ENCODE measurements at places on chromosomes 11 and 22.

DNA sequence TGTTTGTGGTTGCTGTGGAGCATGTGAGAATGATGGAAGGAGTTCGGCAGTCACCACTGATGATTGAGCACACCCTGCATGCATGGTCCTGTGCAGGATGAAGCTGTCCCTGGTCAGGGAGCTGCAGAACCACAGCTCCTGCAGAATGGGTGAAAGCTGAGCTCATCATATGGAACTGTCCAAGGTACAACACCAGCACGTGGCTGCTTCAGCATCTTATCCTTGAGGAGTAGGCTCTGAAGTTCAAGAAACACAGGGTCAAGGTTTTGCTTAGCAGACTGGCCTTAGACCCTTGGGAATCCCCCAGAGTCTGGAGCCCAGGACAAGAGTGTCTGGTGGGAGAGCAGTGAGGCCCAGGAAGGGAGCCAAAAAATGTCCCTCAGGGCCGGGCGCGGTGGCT, 182.4 kb upstream of the LARGE1 start:
- DNase-seq = no peak

- no peak for DNase-seq
Observed at GRCh38 chr11:86722006-86722405, 49.6 kb upstream of the ME3 start.

DNA sequence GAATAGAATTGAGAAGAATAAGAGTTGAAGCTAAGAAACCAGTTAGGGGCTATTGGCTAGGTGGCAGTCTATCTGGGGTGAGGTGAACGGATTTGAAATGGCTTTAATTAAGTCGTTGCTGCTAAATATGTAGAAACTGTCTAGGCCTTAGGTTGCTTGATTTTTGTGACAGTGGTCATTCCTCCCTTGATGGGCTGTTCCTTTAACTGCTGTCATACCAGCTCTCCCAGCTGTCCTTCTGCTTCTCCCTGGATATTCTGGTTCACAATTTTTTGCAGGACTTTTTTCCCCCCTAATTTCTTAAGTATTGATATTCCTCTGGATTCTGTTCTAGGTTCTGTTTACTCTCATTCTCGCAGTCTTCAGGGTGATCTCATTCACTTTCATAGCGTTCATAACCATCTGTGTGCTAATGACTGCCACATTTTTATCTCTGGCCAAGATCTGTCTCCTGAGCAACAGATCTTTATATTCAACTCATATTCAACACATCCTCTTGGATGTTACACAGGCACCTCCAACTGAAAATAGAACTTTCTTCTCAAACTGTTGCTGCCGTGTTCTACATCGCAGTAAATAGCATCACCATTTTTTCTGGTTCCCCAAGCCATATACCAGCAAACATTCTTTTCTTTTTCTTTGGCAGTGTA, 134.1 kb downstream of the UVRAG start:
- no peak for DNase-seq

GRCh38 chr11:78954261-78954660, 379.6 kb upstream of the NARS2 start:
- DNase-seq = no peak

- DNase-seq = no peak
Observed at GRCh38 chr11:78784321-78785061, 209.8 kb upstream of the NARS2 start.

- no peak for DNase-seq
Observed at GRCh38 chr11:61814247-61814957, 2.4 kb downstream of the FADS1 start.

GRCh38 chr11:73347067-73347466, 29.1 kb upstream of the RELT start:
- DNase-seq = no peak

DNA sequence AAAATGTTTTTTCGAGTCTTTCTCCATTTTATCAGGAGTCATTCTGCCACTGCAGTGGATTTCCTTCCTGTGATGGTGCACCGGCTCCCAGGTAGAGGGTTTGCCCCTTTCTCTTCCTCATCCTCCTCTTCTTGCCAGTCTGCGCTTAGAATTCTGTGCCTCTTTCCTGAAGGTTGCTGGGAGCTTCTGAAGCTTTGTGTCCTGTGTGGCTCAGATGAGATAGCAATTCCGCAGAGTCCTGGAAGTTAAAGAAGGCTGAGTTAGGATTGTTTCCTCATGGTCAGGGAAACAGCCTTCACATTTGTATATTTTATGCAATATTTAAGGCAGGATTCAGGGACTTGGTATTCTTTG, 264 bp downstream of the BCO2 start:
- no peak for DNase-seq

- no peak for DNase-seq
Observed at GRCh38 chr22:46108564-46109473, 41.5 kb upstream of the PPARA start.

GRCh38 chr11:86035164-86035563, 33.7 kb downstream of the PICALM start:
- DNase-seq = no peak

GRCh38 chr11:76269661-76270261, 63.5 kb upstream of the WNT11 start:
- DNase-seq = no peak

GRCh38 chr11:129853518-129854231, 38.0 kb downstream of the TMEM45B start:
- DNase-seq = peak; percentile 49

- DNase-seq = no peak
Observed at GRCh38 chr11:2700415-2701211, 819 bp upstream of the KCNQ1OT1 start.

DNA sequence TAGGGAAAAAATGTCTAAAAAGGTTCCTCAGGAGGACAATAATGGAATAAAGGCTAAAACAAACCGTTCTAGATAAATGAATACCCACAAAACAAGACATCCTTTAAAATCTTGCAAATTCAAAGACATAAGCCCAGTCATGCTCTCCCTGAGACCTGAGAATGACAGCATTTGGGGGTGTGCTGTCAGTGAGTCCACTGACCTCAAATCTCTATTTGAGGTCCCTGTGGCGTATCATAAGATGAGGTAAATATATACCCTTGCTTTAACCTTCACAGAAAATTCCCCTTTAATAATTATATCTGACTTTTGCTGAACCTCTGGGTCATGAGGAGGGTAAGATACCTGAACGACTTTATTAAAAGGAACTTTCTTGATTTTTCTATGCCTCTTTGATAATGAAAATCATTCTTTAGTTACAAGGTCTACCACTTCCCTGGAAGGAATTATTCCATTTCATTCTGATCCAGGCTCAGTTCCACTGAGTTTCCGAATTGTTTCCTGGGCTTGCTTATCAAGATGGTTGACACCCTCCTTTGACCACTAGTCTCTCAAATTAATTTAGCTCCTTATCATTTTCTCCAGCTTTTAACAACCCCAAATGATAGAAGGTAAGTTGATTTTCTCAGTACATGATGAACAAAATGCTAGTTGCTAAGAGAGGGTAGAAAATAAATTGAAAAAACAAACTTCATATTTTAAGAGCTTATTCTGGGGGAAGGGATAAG, 53.8 kb upstream of the CHRM4 start:
- no peak for DNase-seq

DNA sequence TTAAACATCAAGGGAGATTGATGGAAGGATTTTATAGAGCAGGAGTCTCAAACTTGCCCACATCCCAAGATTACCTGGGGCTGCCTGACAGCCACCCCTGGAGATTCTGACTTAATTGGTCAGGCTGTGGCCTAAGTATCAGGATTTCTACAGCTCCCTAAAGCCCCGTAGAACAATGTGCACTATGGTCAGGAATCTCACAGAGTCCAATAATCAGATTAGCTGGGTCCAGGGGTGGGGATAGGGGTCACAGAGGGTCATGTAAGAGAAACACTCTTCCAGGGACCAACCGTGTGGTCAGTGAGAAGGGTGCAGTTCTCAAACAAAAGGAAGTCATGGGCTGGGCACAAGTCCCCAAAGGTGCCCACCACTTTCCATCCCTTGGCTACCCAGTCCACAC, 20.5 kb upstream of the FBLN1 start:
- no peak for DNase-seq

DNA sequence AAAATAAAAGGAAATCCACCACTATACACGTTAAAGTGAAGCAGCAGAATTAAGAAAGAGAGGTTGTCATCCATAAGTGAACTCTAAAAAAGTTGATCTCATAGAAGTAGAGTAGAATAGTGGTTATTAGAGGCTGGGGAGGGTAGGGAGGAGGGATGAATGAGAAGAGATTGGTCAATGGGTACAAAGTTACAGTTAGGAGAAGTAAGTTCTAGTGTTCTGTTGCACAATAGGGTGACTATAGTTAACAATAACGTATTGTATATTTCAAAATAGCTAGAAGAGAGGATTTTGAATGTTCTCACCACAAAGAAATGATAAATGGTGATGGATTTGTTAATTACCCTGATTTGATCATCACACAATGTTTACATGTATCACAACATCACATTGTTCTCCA, 72.0 kb downstream of the CD82 start:
- no peak for DNase-seq

DNA sequence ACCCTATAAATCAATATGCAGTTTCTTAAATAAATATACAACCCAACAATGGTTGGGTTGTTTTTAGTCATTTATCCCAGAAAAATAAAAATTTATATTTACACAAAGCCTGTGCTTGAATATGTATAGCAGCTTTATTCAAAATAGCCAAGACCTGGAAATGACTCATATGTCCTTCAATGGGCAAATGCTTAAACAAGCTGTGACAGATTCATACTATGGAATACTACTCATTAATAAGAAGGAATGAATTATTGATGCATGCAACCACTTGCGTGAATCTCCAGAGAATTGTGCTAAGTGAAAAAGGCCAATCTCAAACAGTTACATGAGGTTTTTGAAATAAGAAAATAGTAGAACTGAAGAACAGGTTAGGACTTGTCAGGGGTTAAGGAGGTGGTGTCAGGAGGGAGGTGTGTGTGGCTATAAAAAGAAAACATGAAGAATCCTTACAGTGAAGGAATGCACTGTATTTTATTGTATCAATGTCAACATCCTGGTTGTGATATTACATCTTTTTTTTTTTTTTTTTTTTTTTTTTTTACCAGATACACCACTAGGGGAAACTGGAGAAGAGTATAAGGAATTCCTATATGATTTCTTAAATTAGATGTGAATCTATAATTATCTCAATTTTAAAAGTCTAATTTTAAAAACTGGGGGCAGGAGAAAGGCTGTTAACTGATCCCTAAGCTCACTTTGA, 82.4 kb upstream of the CD44 start:
- DNase-seq = no peak

DNA sequence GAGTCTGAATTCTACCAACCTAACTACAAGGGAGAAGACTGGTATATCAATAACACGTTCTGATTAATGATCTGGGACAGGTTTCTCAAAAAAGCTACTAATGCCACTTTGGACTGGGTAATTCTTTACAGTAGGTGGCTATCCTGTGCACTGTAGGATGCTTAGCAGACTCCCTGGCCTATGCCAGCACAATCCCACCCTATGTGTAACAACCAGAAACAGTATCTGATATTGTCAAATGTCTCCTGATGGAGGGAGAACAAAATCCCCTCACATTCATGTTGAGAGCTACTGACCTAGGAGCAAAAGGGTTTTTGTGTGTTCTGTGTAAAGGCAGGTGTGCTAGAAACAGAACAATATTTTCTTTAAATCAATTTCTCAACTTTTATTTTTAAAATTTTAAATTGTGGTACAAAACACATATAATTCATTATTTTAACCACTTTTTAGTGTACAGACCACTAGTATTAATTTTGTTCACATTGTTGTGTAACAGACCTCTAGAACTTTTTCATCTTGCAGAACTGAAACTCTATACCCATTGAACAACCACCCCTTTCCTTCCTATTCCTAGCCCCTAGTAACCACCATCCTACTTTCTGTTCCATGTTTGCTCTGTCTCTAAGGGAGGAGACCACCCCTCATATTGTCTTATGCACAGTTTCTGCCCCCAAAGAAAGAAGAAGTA, 2.1 kb upstream of the MS4A6A start:
- DNase-seq = no peak

DNA sequence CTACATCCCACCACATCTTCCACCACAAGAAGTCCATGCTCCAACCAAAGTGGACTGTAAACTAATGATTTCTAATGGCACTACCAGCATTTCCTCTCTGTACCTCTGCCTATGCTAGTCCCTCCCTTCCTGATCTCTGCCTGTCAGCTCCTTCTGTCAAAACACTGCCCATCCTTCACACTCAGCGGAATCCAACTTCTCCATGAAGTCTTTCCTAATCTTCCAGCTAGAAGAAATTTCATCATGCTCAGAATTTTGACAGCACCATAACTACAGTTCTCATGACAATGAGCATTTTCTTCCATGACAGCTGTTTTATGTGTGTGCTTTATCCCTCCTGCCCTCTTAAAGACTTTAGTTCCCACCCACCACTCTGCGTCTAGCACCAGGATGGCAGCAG, 111.4 kb downstream of the SERGEF start:
- DNase-seq = no peak

- DNase-seq = peak; percentile 55
Observed at GRCh38 chr11:102940714-102941588, 14.6 kb downstream of the MMP13 start.

DNA sequence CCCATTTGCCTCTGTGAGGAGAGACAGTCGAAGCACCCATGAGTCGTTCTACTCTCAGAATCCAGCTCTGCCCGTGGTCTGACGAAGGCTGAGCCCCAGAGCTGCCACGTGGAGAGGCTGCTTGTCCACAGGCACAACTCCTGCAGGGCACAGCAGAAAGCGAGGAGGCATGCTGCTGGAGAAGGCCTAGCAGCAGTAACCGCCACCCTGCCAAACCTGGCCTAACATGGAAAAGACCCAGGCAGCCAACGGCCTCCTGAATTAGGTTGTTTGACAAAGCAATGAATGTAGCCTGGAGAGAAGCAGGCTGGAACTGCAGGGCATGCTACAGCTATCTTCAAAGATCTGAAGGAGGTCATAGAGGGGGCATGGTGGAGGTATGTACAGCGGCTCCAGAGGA, 89.7 kb downstream of the SNX19 start:
- no peak for DNase-seq

GRCh38 chr11:36475192-36475591, 34.9 kb downstream of the TRAF6 start:
- DNase-seq = no peak

- DNase-seq = no peak
Observed at GRCh38 chr11:65915101-65915820, 3.6 kb downstream of the C11orf68 start.

- DNase-seq = no peak
Observed at GRCh38 chr11:78767027-78767932, 192.6 kb upstream of the NARS2 start.

- DNase-seq = no peak
Observed at GRCh38 chr22:36328635-36329253, 59.0 kb downstream of the MYH9 start.

DNA sequence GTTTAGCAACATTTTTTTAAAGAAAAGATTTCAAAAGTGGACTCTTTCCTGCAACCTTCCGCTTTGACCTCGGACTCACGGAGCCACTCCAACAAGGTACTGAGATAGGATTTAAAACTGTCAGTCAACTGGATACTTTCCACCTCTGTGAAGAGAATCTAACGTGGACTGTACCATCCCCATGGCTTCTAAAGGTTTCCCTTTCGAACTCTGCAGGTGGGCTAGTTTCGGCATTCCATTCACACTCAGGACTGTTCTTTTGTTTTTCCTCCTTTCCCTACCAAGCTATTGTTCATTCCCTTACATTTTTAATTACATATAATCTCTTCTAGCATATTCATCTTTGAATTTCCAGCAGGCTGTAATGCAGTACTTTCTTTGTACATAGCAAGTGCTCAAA, 88.5 kb upstream of the AKIP1 start:
- DNase-seq = no peak

GRCh38 chr11:134524201-134524600, 112.2 kb upstream of the B3GAT1 start:
- no peak for DNase-seq

- DNase-seq = no peak
Observed at GRCh38 chr11:79366218-79366617, 74.6 kb downstream of the TENM4 start.

GRCh38 chr22:30216710-30217109, 29.8 kb downstream of the LIF start:
- no peak for DNase-seq
